ENCODE measurements at places on chromosomes 16 and 17.
A peak's percentile ranks its signal among the peaks of the same experiment; 100 is the strongest.

DNA sequence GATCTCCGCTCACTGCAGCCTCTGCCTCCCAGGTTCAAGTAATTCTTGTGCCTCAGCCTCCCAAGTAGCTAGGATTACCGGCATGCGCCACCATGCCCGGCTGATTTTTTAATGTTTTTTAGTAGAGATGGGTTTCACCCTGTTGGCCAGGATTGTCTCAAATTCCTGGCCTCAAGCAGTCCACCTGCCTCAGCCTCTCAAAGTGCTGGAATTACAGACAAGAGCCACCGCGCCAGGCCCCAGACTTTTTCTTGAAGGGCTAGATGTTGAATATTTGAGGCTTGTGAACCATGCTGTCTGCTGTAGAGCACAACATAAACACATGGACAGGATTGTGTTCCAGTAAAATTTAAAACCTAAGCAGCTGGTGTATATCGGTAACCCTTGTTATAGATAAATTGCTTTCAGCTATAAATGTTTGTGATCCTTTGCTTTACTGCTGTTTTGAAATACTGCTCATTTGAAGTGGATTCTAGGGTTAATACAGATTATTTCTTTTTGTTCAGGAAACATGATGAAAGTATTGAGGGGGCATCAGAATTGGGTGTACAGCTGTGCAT lies 12.4 kb downstream of the WSB1 start:
- DNase-seq: no peak

GRCh38 chr17:27882162-27882840 lies 10.9 kb downstream of the LYRM9 start:
- DNase-seq: no peak

GRCh38 chr17:73588891-73589290 lies 55.4 kb downstream of the SDK2 start:
- peak; percentile 15 for DNase-seq

DNA sequence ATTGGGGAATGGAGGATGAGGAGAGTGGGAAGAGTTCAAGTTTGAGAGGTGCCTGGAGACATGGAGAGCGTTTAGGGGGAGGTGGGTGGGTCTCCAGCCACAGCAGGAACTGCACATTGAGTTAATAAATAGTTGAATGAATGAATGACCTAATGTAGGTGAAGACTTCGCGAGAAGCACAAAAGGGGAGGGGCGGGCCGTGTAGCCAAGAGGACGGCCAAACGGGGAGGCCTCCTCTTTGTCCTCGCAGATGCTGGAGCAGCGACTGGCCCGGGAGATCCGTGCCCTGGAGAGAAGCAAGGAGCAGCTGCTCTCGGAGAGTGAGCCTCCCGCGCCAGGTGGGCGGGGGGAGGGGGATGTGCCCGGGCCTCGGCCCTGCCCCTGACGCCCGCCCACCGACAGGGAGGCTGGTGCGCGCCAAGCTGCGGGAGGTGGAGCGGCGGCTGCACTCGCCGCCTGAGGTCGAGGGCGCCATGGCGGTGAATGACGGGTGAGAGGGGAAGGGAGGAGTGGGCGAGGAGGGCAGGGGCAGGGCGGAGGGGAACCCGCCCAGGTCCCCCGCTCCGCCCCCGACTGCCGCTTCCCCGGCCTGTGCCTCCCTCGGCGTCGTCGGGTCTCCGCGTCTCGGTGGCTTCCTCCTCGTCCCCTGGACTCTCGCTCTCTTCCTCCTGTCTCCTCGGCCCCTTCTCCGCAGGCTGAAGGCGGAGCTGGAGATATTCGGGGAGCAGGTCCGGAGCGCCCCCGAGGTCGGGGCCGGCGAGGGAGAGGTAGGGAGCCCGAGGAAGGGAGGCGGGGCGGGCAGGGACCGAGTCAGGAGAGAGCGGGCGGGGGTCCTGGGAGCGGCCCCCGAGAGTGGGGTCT lies 12.9 kb downstream of the SYCE1L start:
- DNase-seq: peak; percentile 29

- DNase-seq: no peak
Observed at GRCh38 chr17:5226940-5227878, 7.5 kb downstream of the SCIMP start.

DNA sequence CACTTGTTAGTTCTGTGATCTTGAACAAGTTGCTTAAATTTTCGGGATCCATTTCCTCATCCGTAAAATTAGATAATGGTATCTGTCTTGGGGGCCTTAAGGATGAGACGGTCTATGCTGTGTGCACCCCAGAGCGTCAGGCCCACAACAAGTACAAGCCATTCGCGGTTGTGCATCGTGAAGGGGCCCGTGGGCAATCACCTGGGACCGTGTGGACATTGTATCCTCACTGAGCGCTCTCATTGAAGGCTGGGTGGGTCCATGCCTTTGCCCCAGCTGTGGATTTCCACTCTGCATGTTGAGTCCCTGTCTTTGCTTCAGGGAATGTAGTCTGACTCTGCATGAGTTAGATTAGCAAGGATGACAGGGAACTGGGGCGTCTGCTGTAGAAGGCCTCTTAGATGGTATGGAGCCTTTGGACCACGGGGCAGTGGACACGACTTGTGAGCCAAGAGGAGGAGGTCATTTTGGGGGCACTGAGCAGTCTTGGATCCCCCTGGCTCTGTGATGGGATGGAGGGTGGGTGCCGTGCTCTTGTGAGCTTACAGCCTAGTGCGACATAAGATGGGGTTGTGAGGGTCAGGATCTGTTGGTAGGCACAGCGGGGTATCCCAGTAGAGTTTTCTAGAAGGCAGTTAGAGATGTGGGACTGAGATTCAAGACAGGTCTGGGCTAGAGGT lies 89.5 kb downstream of the SNX29 start:
- no peak for DNase-seq

- no peak for DNase-seq
Observed at GRCh38 chr16:62625326-62625725, 589.1 kb upstream of the CDH8 start.

GRCh38 chr16:30548416-30549253 lies 9.5 kb downstream of the ZNF764 start:
- no peak for DNase-seq

DNA sequence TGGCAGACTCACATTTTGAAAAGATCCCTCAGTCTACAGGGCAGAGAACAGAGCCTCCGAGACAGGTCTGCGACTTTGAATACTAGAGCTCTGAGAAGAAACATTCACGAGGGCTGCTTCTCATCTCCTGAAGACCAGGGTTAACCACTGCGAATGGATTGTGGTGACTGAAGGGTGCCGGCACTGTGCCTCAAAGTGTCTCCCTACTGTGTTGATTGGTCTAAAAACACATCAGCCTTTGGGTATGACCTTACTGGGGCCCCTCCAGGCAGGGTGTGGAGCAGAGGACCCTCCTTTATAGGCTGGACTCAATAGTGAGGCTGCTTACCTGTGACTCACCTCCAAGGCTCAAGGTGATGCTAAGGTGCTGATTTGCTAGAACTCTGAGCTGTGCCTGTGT lies 2.6 kb upstream of the LGALS9 start:
- DNase-seq: no peak

GRCh38 chr16:69112285-69113129 lies 7.1 kb downstream of the HAS3 start:
- DNase-seq: peak; percentile 56

DNA sequence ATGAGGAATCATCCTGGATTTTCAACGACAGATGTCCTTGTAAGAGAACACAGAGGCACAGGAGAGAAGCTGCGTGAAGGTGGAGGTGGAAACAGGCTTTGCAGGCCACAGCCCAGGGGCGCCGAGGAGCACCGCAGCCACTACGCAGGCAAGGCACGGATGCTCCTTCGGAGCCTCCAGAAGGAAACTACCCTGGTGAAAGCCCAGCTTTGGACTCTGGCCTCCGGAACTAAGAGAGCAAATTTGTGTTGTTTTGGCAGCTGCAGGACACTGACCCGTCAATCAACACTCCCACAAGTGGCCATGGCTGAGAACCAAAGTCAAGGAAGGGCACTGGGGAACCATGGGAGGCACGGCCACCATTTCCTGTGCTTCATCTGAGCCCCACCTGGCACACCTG lies 3.4 kb downstream of the ARL16 start:
- no peak for DNase-seq

- DNase-seq: no peak
Observed at GRCh38 chr17:29615048-29615385, 7.7 kb downstream of the CORO6 start.

- DNase-seq: no peak
Observed at GRCh38 chr17:80222376-80223141, 2.3 kb downstream of the SLC26A11 start.

DNA sequence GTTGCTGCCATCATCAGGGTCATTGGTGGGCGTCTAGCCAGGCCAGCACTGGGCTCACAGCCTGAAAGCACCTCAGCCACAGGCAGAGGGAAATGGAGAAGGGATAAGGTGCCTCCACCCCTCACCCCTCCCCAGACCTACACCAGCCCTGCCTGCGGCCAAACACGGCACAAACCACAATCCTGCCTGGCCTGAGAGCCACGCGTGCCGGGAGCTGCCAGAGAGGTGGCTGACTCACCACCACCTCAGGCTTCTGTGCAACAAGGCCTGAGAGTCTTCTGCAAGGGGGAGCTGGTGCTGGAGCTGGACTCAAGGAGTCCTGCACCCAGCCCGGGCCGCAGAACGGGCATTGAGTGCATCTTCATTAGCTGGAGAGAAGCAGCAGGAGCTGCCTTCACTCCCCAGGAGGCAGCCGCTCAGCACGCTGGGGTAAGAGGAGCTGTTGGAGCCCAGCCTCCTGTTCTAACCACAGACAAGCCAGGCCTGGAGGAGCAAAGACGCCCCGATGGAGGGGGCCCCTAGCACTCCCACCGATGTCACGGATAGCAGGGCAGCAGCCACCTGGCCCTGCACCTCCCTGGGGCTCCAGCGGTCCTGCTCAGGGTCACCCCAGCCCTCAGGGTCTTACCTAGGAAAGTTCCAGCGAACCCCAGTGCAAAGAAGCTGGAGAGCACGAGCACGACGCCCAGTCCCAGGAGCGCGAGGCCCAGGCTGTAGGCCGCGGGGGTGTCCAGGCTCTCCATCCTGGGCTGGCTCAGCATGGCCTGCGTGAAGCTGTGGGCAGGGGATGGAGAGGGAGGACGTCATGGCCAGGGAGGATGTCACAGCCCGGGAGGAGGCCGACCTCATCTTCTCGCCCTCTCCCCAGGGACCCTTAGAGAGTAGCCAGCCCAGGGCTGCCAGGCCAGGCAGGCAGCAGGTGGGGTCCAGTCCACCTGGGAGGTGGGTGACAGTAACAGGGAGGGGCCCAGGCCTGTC lies 16.0 kb upstream of the RASD1 start:
- peak; percentile 91 for DNase-seq

DNA sequence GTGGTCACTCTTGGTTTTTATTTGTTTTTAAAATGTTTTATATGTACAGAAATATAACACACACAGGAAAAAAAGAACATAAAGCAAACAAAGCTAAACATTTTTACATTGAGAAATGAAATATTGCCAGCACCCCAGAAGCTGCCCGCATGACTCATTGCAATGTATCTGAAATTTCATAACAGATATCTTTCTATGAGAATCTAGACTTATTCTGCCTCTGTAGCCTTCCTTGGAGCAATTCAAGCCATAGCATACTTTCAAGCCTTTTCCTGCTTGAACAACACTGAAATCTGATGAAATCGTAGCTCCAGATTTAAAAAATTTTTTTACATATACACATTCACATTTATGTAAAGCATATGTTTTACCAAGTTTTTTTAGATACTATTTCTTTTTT lies 86.9 kb downstream of the RBBP6 start:
- DNase-seq: no peak

GRCh38 chr16:68539711-68540239 lies 684 bp downstream of the ZFP90 start:
- DNase-seq: peak; percentile 31

DNA sequence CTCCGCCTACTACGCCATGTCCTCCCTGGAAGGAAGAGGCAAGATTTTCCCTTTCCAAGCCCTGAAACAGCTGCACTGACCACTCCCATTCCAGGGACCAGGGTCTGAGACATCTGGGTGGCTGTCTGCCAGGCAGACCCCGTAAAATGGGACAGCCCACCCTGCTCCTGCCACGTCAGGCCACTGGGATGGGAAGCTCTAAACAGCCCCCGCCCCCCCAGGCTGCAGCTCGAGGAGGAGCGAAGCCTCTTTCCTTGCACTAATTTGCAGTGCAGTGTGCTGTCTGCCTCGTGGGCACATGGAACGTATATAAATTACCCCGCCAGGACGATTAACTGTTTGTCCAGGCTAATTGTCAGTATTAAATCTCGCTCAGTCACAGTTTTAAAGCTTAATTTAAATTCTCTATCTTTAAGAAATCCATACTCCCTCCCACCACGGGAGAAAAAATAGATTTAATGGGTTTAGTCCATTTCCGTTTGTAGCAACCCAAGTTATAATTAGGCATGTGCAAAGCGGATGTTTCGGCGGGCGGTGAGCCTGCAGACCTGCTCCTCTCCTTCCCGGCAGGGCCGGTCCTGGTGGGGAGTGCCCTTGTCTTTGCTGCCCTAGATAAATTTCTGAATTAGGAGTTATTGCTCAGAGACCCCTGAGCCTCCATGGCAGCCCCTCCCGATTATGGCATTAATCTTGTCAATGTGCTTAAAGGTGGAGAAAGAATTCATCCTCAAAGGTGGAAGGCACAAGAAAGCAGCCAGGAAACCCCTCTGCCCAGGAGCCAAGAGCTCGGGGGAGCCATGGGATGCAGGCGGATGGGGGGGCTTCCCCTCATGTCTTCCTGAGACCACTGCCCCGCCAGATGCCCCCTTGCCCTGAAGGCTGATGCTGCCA lies 268.0 kb upstream of the TNRC6C start:
- DNase-seq: peak; percentile 46

GRCh38 chr17:37206299-37206698 lies 169.5 kb upstream of the C17orf78 start:
- no peak for DNase-seq

DNA sequence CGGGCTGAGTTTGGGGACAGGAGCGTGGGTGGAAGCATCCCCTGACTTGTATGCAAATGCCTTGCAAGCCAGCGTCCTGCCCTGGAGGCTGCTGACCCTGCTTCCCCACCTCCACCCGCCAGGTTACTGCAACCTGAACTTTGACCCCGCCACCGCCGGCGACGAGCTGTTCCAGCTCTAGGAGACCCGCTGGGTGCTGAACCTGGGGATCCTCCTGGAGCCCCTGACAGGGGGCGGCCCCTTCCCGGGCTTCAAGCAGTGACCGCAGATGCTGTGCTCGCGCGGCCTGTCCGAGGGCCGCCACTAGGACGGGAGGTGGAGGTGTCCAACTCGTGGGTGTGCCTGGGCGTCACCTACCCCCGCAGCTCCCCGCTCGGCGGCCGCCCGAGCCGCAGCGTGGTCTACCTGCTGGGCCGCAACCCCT lies 10.7 kb upstream of the SLC16A5 start:
- no peak for DNase-seq

GRCh38 chr17:50479522-50480141 lies 972 bp downstream of the RSAD1 start:
- peak; percentile 75 for DNase-seq

GRCh38 chr16:18945233-18945632 lies 19.0 kb upstream of the SMG1 start:
- no peak for DNase-seq

GRCh38 chr16:69784586-69784985 lies 22.5 kb downstream of the WWP2 start:
- no peak for DNase-seq

- no peak for DNase-seq
Observed at GRCh38 chr16:2494616-2495015, 19.1 kb upstream of the ATP6V0C start.

- DNase-seq: peak; percentile 62
Observed at GRCh38 chr16:84687715-84688114, 12.1 kb upstream of the USP10 start.

GRCh38 chr16:84774810-84775209 lies 45.0 kb upstream of the CRISPLD2 start:
- peak; percentile 57 for DNase-seq

GRCh38 chr16:74165566-74166080 lies 131.0 kb upstream of the PSMD7 start:
- DNase-seq: no peak

- no peak for DNase-seq
Observed at GRCh38 chr16:87687126-87687910, 78.5 kb downstream of the KLHDC4 start.

GRCh38 chr16:81520560-81521135 lies 76.0 kb downstream of the CMIP start:
- DNase-seq: no peak
